ENCODE measurements at places on chromosomes 5 and 9.

DNA sequence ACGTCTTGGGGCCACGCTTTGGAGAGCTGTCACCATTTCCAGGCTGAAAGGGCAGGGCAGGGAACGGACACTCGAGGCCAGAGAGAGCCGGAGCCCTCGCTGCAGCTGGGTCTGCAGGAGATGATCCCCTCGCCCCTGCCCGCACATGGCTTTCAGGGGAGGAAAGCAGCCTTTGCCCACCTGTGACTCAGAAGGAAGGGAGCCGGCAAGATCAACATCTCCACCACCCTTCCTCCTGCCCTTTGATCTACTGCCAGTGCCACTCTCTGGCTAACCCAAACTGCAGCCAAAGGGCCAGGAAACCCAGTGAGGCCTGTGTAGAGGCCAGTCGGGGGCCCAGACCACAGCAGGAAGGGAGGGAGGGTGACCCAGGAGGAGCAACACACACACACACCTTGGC, 137.1 kb upstream of the ERCC6L2 start:
- no peak for DNase-seq

GRCh38 chr5:173735184-173735583, 118.7 kb upstream of the BOD1 start:
- no peak for DNase-seq

DNA sequence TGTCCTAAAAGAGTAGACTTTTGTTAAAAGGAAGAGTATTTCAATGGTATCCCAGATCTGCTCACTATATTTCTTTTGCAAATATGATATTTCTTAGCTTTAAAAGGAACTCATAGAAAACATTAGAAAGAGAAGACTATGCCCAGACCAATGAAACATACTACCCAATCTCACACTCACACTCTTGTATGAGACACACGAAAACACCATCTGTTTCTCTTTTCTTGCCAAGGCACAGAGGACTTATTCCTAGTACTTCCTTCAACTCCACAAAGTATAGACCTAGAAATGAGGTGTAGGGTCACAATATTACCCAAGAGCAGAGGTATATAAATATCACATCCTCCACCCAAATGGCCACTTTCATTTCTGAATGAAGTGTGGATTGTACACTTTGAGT, 292.4 kb upstream of the ACO1 start:
- no peak for DNase-seq

GRCh38 chr5:112757468-112758208, 20.0 kb downstream of the APC start:
- peak; percentile 64 for DNase-seq

DNA sequence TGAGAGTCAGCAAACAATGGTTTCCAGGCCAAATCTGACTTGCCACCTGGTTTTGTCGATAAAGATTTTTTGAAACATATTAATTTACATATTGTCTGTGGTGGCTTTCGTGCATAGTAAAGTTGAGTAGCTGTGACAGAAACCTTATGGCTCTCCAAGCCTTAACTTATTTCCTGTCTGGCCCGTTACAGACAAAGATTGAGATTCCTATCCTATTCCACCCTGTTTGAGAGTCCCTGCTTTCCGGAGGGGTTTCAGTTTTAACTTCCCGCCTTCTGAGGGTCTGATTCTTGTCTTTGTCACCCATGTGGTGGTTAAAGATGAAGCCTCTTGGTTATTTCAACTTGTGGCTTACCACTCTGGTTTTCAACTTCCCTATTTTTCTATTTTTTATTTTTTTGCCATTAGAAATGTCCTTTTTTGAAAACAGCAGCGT, 11.4 kb downstream of the OTULIN start:
- peak; percentile 87 for DNase-seq

DNA sequence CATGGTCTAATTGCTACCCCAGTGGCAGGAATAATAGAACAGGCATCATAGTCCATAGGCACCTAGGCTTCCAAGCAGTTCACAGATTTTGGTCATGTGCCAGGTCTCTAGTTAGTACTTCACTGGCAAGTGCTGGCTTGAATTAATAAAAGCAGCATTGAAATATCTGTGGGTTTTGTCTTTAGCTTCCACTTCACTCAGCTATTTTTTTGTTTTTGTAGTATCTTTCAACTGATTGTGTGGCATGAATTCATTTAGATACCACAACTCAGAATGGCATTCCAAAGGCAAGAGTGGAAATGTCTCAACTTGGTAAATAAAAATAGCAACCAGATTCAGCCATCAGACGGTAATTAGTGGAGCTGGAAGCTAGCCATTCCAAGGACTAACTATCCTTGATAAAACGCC, 27.9 kb upstream of the ITGA2 start:
- no peak for DNase-seq

GRCh38 chr9:117224695-117225094, 190.2 kb downstream of the ASTN2 start:
- DNase-seq = peak; percentile 4

- no peak for DNase-seq
Measured at GRCh38 chr9:87579781-87580541, 82.3 kb downstream of the DAPK1 start.

GRCh38 chr5:128684961-128685360, 146.9 kb upstream of the FBN2 start:
- DNase-seq = no peak

GRCh38 chr5:22754155-22754554, 99.0 kb downstream of the CDH12 start:
- DNase-seq = no peak

DNA sequence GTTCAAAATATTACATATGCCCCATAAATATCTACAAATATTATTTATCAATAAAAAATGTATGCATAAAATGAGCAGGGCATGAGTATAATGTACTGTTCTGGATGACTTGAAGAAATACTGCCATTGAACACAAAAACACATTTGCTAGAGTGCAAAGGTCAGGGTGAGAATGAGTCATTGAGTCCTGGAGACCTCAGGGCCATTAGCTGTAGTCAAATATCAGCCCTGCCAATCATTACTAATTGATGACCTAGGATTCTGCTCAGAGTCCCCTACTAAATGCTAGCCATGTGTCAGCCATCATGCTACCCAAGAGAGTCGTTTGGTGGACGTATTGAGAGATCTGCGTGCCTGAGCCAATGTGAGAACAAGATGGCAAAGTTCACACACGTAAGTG, 80.3 kb upstream of the FAM169A start:
- no peak for DNase-seq

- DNase-seq = peak; percentile 95
Measured at GRCh38 chr9:121271368-121272341, 3.7 kb downstream of the GSN start.

DNA sequence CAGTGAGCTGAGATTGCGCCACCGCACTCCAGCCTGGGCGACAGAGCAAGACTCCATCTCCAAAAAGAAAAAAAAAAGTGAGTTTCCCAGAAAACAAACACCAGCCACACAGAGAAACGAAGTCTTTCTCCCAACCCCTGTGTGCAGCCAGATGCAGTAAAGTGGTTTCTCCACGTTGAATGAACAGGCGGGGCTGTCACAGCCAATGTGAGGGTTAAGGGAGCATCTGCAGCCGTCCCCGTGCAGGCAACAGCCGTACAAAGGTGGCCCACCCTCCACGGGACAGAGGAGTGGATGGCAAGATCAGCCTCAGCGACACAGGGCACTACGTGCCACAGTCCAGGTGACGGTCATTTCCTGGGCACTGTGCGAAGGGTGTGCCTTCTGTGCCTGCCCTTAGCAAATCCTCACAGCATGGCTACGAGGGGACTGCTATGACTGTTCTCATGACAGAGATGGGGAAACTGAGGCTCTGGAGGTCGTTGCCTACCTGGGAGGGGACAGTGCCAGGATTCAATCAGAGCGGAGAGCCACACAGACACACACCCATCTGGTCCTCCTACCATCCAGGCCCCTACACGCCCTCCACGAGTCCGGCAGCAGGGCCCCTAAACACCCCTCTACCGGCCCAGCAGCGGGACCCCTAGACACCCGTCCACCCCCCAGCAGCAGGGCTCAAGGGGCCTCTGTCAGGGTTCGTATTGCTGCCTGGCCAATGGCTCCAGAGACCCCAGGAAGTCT, 2.3 kb downstream of the VAV2 start:
- no peak for DNase-seq

DNA sequence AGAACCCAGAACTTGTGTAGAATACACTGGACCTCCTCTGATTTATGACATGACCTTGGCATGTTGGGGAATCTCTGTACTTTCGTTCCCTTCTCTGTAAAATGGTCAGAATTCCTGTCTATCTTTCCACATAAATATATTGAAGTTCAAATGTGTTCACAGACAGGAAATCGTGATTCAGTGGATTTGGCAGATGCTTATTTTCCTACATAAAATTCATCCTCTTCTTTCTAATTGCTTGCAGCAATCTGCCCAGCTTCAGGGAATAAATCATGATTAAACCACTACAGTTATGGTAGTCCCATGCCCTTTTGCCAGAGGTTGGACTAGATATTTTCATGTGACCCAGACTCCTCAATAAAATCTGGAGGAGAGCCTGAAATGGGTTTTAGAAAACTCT, 52.1 kb upstream of the ARL15 start:
- no peak for DNase-seq

DNA sequence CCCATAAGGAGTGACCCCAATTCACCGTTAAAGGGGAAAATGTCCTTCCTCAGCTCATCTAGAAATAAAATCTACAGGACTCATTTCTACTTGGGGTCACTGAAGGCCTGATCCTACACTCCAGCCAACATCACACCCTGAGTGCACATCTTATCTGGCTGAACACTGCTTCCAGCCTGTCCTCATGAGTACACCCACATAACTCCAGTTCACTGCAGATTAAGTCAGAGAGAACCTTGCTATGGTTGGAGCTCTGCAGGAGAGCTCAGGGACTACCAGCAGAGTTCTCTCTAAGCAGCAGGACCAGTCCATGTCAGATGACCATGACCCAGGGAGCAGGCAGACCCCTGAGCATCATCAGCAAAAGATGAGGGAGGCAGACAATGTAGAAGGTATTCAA, 126.9 kb upstream of the MAP3K1 start:
- DNase-seq = no peak

DNA sequence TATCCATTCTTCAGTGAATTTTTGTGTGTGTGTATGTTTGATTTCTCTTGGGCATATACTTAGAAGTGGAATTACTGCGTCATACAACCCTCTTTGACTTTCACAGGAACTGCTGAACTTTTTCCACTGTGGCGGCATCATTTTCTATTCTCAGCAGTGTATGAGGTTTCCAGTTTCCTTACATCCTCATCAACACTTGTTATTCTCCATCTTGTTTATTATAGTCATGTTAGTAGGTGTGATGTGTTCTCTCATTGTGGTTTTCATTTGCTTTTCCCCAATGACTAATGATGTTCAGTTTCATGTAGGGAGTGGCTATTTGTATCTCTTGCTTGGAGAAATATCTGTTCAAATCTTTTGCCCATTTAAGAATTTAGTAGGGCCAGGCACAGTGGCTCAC, 2.6 kb downstream of the ZNF79 start:
- DNase-seq = no peak

DNA sequence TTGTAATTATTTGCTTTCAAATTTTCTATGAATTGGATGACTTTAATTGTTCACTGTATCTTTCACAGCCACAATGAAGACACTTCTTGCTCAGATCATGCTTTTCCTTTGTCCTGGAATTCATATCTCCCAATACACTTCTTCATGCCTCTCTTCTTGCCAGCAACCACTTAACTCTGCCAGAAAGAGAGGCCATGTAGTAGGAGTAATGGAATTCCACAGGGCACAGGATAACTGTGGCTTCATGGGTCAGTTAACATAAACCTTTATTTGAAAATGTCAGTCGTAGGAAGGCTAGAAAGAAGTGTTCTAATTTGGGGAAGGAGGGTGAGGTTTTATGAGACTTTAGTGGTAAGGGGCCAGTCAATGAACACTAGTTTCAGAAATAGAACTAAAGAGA, 190.3 kb downstream of the TMEM167A start:
- DNase-seq = no peak

DNA sequence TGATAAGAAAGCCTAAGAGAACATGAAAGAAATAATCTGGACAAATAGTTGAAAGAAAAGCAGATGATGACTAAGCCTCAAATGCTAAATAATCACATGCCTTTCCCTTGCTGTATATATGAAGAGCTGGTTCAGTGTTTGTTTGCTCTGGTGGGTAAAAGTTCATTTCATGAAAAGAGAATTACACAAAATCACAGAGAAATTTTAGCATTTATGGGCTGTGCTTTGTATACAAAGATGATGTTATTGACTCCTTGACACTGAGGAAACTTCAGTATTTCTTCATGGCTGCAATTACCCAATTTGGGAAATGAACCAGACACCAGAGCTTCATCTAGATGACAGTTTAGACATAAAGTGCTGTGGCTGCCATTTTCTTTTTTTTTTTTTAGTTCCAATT, 527.2 kb downstream of the NR2F1-AS1 start:
- DNase-seq = peak; percentile 6

DNA sequence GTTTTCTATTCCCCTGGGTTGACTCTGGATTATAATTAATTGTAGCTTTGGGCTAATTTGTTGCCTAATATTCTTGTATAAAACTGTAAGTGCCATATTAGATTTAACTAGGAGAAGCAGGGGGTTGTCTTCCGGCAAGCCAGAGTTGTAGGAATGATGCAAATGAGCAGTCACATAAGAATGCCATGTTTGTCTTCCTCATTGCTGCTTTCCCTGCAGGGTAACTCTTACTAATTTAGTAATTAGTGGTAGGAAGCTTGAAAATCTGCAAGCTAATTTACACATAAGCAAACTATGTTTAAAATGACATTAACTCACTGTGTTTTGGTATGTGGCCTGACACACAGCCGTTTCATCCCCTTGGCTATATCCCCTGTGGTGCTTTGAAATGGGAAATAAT, 527.8 kb downstream of the KCTD16 start:
- DNase-seq = no peak

DNA sequence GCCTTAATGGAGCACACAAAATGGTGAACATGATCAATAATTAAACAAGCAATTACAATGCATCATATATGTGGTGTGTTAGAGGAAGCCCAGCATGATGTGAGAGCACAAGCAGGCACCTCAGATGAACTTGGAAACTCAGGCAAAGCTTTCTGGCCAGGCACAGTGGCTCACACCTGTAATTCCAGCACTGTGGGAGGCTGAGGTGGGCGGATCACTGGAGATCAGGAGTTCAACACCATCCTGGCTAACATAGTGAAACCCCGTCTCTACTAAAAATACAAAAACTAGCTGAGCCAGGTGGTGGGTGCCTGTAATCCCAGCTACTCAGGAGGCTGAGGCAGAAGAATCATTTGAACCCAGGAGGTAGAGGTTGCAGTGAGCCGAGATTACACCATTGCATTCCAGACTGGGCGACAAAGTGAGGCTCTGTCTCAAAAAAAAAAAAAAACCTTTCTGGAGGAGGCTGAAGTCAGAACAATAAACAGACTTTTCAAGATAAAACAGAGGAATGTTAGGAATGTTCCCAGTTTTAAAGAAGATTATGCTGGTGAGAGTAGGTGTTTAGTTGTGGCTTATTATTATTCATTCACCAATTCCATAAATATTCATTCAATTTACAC, 159.4 kb downstream of the CEMIP2 start:
- DNase-seq = no peak

GRCh38 chr9:88503845-88504764, 30.9 kb upstream of the NXNL2 start:
- DNase-seq = no peak

GRCh38 chr9:120261419-120261818, 318.5 kb downstream of the CDK5RAP2 start:
- DNase-seq = no peak
